ENCODE measurements at places on chromosomes 16 and 17.
A peak's percentile ranks its signal among the peaks of the same experiment; 100 is the strongest.

DNA sequence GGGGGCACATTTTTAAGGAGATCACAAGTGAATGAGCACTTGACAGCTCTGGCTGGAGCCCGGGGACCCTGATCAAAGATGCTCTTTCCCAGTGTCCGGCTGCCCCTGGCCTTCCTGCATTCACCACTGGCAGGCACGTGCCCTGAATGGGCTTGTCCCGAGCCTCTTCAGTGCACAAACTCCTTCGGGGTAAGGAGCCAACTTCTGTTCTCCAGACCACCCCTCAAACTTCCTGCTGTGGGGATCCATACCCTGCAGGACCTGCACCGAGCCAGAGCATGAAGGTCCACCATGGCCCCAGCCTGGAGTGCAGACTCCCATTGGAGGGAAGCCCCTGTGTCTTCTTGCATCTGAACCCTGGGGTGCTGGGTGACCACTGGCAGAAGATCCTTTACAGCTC lies 9.8 kb upstream of the SLC12A3 start:
- no peak for DNase-seq

- DNase-seq: no peak
Observed at GRCh38 chr17:29412780-29413565, 22.8 kb downstream of the TAOK1 start.

DNA sequence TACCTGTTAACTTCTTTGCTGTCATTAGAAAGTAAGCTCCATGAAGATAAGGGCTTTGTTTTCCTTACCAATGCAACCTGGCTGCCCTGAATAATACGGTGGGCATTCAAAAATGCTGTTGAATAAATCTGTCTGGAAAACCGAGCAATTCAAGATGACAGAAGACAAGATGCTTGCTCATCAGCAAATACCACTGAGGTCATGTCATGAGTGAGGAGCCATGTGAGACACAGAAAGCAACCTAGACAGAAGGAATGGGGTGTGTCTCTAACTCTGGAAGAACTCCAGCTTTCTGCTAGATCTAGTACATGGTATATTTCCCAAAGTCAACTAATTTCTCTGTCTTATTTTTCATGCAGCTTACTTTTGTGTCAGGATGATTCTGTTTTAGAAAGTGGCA lies 64.2 kb downstream of the STH start:
- no peak for DNase-seq

GRCh38 chr16:30335598-30336474 lies 19.3 kb downstream of the CD2BP2 start:
- DNase-seq: peak; percentile 45

- DNase-seq: no peak
Observed at GRCh38 chr17:66438101-66438500, 135.7 kb downstream of the PRKCA start.

DNA sequence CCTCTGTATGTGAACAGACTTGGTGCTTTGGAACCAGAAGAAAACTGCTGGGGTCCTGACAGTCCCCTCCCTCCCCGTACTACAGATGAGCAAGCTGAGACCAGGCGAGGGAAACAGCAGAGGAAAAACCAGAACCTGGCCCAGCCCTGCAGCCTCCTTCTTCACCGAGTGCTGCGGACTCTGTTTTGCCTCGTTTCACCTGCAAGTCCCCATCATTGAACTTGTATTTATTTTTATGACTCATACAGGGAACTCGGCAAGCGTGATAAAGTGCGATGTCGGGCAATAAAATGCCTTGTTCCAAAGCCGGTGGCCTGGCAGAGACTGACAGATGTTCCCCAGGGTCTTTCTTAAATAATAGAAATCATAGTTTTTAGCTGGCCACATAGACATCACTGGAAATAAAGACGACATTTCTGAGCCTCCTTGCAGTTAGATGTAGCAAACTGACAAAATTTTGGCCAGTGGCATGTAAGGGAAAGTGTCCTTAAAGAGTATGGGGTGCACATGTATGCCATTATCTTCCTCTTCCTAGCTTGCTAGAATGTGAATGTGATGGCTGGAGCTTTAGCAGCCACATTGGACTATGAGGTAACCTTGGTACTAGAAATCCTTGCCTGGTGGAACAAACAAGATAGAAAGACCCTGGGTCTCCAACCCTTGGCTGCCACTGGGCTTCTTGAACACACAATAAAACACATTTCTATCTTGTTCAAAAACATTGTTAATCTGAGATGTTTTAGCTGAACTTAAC lies 128.6 kb downstream of the IRF8 start:
- DNase-seq: no peak

DNA sequence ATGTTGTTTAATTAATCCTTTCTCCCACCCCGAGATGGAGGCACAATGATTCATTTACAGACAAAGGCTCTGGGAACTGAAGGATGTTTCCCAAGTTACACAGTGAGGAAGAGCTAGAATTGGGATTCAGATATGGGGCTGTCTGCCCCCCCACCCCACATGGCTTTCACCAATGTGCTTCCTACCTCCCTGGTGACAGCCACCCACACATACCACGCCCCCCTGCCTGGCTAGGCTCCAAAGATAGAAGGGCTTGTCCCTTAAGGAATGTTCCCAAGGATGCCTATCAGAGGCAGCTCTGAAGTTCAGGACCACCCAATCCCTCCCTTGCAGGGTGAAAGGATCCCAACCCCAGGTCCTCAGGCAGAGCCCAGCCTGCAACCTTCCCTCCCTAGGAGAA lies 32.9 kb downstream of the CFAP20 start:
- no peak for DNase-seq

DNA sequence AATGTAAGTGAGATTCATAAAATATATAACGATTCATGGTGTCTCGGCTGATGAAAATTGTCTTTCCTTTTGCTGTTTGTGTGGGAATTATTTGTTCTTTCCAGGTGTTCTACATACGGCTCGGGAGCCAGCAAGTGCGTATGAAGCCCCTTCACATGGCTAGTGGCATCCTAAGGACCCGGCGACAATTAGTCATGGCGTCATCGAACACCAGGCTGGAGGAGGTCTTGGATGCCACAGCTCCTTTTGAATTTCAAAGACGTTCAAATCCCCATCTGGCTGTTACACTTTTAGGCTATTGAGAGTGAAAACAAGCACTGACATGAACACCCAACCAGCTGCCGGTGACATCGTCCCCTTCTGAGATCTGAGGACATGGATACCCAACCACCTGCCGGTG lies 397.7 kb upstream of the TNRC6C start:
- no peak for DNase-seq

GRCh38 chr17:74639704-74640151 lies 16.2 kb upstream of the CD300E start:
- peak; percentile 52 for DNase-seq

GRCh38 chr17:81901167-81902022 lies 643 bp upstream of the NPB start:
- DNase-seq: no peak

GRCh38 chr17:48335858-48336500 lies 94.0 kb downstream of the SKAP1 start:
- peak; percentile 60 for DNase-seq

DNA sequence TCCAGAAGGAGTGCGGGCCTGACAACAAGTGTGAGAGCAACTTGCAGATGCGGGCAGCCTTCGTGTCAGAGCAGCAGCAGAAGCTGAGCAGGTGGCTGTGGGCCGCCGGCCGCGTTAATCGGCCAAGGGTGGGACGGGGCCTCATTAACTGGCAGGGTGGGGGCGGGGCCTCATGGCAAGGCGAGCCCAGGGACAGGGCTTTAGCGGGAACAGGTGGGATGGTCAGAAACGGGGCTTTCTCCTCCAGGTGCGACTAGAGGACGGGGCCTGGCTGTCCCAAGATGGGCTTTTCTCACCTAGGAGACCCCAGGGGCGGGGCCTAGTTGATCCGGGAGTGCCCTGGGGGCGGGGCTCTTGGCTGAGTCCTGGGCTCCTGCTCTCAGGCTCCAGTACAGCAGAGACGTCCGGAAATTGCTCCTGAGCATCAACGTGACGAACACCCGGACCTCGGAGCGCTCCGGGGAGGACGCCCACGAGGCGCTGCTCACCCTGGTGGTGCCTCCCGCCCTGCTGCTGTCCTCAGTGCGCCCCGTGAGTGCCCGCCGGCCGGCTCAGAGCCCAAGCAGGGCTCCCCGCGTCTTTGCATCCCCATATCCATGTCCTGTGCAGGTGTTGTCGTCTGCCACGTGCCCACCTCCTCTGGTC lies 18.4 kb upstream of the PDK2 start:
- DNase-seq: no peak

GRCh38 chr16:2856061-2856670 lies 1.8 kb downstream of the PRSS22 start:
- no peak for DNase-seq

DNA sequence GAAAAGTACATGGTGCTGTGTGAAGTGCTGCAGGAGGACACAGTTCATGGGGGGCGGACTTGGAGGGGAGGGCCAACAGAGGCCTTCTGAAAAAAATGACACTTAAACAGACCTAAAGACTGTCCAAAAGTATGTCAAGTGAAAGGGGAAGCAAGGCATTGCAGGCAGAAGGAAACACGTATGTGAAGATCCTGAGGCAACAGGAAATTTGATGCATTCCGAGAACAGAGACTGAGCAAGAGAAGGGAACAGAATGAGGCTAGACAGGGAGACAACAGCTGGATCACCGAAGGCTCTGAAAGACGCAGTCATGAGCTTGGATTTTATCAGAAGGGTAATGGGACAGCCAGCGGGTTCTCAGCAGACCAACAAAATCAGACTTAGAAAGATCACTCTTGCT lies 1.1 kb downstream of the IFT20 start:
- no peak for DNase-seq

GRCh38 chr17:50797135-50797810 lies 30.0 kb upstream of the ANKRD40CL start:
- no peak for DNase-seq

DNA sequence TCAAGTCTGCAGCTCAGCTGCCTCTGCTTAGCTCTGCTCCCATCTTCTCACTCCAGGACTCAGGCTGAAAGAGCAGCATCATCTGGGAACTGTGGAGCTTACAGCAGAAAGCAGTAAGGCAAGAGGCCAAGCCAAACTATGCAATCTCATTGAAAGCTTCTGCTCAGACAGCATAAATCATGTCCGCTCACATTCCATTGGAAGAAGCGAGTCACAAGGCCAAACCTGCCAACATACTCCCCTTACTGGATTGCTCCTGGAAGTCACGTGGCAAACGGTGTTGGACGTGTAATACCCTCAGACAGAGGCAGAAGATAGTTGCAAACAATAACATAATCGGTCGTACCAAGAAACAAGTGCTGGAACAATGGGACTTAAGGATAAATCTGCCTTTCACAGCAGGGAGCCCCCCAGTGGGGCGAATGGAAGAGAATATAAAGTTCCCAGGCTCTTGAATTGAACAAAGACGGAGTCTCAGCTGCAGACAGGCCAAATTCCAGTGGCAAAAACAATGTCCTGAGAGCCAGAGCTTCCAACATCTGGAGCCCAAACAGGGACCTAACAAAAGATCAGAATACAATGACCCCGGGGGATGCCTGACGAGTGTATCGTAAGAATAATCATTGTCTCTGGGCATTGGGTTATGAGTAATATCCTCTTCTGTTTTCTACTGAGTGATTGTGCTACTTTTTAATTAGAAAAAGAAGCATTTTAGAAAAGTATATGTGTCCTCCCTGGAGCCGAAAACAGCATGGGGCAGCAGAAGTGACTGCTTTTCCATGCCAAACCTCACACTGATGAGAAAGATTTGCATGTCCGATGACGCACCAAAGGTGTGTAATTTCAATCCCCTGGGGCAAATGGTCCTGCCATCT lies 68.4 kb downstream of the CMC2 start:
- DNase-seq: no peak

DNA sequence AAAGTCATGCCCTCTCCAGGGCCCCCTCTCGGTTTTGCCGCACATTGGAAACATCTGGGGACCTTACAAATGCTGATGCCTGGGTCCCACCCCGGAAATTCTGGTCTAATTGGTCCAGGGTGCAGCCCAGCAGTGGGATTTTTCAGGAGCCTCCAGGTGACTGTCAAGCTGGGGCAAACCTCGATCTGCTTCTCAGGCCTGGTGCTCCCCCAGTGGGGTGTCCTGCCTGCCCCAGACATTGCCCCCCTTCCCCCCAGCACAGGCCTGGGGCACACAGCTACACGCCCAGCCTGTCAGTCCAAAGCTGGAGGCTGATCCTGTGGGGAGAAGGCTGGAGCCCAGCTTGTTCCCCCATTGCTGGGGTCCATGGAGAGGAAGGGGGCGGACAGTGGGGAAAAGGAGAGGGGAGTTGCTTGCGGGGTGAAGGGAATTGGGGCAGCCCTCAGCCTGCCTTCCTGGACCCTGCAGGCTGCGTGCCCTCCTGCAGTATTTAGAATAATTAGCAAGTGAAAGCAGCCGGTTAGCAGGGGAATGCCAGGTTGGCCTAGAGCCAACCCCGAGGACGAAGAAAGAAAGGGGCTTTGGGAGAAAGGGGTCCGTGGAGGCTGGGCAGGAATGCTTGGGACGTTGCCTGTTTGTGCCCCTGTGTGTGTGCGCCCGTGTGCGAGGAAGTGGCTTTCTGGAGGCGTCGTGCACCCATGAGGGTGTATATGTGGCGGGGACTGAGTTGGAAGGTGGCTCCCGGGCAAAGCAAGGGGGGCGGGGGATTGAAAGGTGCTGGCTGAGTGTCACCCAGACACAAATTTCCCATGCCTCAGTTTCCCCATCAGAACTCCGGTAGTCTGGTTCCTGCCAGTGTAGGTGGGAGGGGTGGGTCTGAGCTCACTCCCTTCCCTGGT lies 5.9 kb downstream of the FOXJ1 start:
- DNase-seq: no peak

- no peak for DNase-seq
Observed at GRCh38 chr17:76614912-76615617, 28.5 kb downstream of the ST6GALNAC1 start.

- DNase-seq: no peak
Observed at GRCh38 chr17:266219-266618, 84.8 kb upstream of the DOC2B start.
